ENCODE measurements at places on chromosomes 3 and 15.

- no peak for DNase-seq
Observed at GRCh38 chr15:41284427-41285177, 47.8 kb downstream of the OIP5 start.

GRCh38 chr15:56775641-56776040 lies 42.3 kb upstream of the ZNF280D start:
- no peak for DNase-seq

- no peak for DNase-seq
Observed at GRCh38 chr3:148512648-148513047, 185.1 kb upstream of the AGTR1 start.

- no peak for DNase-seq
Observed at GRCh38 chr15:65621638-65622037, at the start of gene SLC24A1. Gene SLC24A1 (plus strand): TSS chr15:65621938. CDS start chr15:65624081, 2,143 bp downstream.

Data from stimulated activated CD8-positive, alpha-beta memory T cell treated with anti-CD3 and anti-CD28 coated beads, Interleukin-7, amount 100 ng/mL, for 24 hours (primary cell).